ENCODE measurements at places on chromosomes 4 and X. TPM values are rescaled to one million over a fixed set of nuclear protein-coding genes. Genes with fewer than 3 reads are reported as not detected.

DNA sequence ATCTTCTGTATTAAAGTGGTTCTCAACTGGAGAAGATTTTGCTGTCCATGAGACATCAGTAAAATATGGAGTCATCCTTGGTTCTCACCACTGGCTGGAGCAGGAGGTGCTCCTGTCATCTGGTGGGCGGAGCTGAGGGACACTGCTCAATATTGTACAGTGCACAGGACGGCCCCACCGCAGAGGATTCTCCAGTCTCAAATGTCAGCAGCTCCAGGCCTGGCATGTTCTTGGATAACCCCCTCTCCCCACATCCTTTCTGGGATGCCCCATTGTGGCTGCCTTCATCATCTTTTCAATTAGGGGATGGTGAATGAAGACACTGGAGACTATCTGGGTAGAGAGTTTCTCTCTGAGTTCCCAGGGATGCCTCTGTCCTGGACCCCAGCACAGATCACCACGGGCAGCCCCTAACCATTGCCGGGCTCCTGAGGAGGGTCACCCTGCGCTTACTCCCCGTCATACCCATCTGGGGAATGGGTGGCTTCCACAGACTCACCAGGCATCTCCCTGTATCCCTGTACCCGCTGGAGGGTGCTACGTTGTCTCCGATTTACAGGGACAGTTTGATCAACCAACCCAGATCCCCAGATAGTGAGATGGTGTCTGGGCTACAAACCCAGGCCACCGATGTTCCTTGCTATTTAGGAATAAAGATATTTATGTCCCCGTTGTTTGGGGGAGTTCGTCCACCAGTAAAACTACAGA, 21.9 kb upstream of the P2RY8 start:
- no peak for DNase-seq
- H3K27me3 ChIP-seq, result no peaks in the 10 kb centered on the region
- peaks cover 3% of the 10 kb centered on the region for H3K36me3 ChIP-seq
- H3K4me3 ChIP-seq, result no peak overlapping the region
- peaks cover 35% of the 10 kb centered on the region for H3K4me1 ChIP-seq

DNA sequence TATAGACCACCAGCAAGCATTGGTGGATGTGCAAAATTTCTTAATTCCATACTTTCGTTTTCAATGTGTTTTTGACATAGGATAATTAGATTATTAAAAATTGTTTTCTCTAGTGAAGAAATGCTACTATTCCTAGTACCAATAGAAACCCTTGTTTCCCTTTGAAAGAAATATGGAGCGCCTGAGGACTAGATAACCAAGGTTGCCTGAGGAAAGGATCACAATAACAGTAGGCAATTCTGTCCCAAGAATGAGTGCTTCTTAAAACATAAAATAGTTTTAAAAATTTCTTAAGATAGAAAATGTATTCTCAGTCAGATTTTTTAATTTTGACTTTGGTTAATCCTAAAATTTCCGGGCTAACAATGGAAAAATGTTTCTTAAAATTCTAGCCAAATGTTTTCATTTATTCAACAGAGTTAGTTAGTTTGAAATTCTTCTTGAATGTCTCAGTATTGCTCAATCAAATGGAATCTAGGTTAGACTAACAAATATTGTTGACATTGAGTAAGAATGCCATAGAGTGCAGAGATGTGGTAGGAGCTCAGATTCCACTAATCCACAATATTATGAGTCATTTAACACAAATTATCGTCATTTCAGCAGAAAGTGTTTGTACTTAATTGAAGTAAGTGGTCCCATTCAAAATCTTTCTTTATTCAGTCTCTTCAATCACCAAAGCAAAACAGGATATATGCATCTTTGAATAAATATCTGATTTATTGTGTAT, 666.0 kb downstream of the GRID2 start:
- no peaks in the 10 kb centered on the region for H3K4me1 ChIP-seq
- no peak for DNase-seq

DNA sequence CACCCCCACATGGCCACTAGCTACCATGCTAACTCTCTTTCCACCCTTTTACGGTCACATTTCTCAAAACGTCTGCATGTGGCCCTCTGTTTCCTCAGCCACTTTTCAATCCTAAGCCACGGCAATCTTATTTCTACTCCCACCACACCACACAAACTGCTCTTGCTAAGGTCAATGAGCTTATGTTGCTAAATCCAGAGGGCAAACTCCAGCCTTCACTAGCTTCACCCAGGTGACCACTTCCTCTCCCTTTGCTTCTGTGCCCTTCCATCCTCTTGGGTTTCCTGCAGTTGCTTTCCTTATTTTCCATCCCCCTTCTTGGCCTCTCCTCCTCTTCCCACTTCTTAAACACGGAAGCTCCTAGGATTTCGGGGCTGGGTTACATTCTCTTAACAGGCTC, 16.5 kb downstream of the CETN2 start:
- peaks cover 9% of the 10 kb centered on the region for H3K4me1 ChIP-seq
- no peak overlapping the region for H3K27ac ChIP-seq
- H3K4me3 ChIP-seq, result no peak overlapping the region
- peaks cover 1% of the 10 kb centered on the region for H3K27me3 ChIP-seq

GRCh38 chrX:101028562-101028961, 23.3 kb downstream of the TRMT2B start:
- no peak for DNase-seq
- no peaks in the 10 kb centered on the region for H3K27me3 ChIP-seq
- no peak overlapping the region for H3K4me3 ChIP-seq
- peaks cover 28% of the 10 kb centered on the region for H3K36me3 ChIP-seq
- H3K27ac ChIP-seq, result peak overlapping the region; percentile 12

DNA sequence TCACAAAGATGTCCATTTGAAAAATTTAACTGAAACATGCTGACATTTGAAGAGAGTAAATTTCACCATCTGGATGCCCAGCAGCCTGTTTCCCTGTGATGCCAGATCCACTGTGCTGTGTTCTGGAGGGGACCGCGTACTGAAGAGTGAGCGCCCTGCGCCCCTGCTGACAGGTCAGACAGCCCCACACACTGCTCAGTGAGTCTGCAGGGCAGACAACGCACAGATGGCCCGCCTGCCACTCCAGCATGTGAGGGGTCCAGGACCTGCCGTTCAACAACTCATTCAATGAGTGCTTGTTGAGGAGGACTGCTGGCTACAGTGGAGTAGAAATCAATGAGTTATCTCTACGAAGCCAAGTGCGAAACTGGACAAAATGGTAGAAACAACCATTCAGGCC, 49.2 kb downstream of the FGFRL1 start:
- no peaks in the 10 kb centered on the region for H3K36me3 ChIP-seq
- no peak for DNase-seq

DNA sequence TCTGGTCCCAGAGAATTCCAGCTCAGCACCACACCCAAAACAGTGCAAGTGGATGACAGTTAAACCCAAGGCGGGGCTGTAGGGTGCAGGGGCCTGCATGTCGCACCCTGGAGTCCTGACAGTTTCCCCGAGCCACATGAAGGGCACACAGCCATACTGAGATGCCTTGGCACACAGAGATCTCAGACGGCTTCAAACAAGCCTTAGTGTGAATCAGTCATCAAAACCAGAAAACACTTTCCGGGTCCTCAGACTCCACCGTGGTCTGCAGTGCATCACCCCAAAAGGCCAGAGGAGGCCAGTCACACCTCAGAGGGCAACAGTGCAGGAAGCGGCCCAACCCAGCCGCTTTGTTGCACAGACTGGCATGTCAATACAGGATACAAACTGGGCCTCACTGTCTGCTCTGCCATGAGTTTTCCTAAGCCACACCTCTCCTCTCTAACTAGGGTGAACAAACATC, 64.6 kb upstream of the ENPP6 start:
- DNase-seq, result peak; percentile 90
- peak overlapping the region; percentile 52 for H3K4me3 ChIP-seq
- no peaks in the 10 kb centered on the region for H3K27me3 ChIP-seq

- no peaks in the 10 kb centered on the region for H3K4me1 ChIP-seq
- no peak overlapping the region for H3K27ac ChIP-seq
- DNase-seq, result no peak
- H3K4me3 ChIP-seq, result no peak overlapping the region
- H3K36me3 ChIP-seq, result no peaks in the 10 kb centered on the region
- H3K27me3 ChIP-seq, result no peaks in the 10 kb centered on the region
Observed at GRCh38 chr4:173464481-173464880, 65.5 kb downstream of the HAND2 start.

- DNase-seq, result no peak
- no peaks in the 10 kb centered on the region for H3K4me1 ChIP-seq
- peaks cover 4% of the 10 kb centered on the region for H3K27me3 ChIP-seq
- H3K27ac ChIP-seq, result no peak overlapping the region
- H3K36me3 ChIP-seq, result no peaks in the 10 kb centered on the region
Observed at GRCh38 chr4:138773321-138773720, 242.3 kb upstream of the NOCT start.

GRCh38 chr4:61204353-61205060, 4.4 kb downstream of the ADGRL3 start:
- H3K27me3 ChIP-seq, result peaks cover 37% of the 10 kb centered on the region
- H3K27ac ChIP-seq, result no peak overlapping the region
- peaks cover 3% of the 10 kb centered on the region for H3K36me3 ChIP-seq
- peaks cover 2% of the 10 kb centered on the region for H3K4me1 ChIP-seq
- no peak for DNase-seq

DNA sequence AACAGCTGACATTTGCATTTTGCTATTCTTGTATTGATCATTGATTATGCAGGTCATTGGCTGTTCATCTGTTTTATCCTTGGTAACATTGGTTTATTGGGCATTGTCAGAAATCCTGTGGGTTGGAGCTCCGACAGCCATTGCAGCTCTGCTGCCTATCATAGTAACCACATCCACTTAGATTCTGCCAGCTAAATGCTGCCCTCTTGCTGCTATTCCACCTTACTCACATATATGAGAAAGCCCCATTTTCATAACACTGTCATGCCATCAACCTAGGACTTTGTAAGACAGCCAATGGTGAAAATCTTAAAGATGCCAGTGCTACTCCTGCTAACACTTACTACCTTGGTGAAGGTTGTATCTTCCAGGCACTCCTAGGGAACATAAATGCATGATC, 187.3 kb upstream of the CXCL13 start:
- H3K36me3 ChIP-seq, result no peaks in the 10 kb centered on the region
- H3K4me1 ChIP-seq, result no peaks in the 10 kb centered on the region
- H3K4me3 ChIP-seq, result no peak overlapping the region
- peak; percentile 24 for DNase-seq

- no peaks in the 10 kb centered on the region for H3K36me3 ChIP-seq
- H3K4me3 ChIP-seq, result peak overlapping the region; percentile 71
- no peak for DNase-seq
Observed at GRCh38 chr4:119629142-119629471, 503 bp upstream of the PDE5A start.

FREM3 gene
- total RNA-seq, result not detected

F8 gene
- 4.1 TPM for total RNA-seq

LUZP4 gene
- not detected for total RNA-seq

MAGEE2 gene
- not detected for total RNA-seq

TRAM1L1 gene
- total RNA-seq, result not detected

RBM46 gene
- not detected for total RNA-seq
